Right hindlimb (tissue), 1 donor: ENCODE measurements at places on chromosomes 5 and 9.

DNA sequence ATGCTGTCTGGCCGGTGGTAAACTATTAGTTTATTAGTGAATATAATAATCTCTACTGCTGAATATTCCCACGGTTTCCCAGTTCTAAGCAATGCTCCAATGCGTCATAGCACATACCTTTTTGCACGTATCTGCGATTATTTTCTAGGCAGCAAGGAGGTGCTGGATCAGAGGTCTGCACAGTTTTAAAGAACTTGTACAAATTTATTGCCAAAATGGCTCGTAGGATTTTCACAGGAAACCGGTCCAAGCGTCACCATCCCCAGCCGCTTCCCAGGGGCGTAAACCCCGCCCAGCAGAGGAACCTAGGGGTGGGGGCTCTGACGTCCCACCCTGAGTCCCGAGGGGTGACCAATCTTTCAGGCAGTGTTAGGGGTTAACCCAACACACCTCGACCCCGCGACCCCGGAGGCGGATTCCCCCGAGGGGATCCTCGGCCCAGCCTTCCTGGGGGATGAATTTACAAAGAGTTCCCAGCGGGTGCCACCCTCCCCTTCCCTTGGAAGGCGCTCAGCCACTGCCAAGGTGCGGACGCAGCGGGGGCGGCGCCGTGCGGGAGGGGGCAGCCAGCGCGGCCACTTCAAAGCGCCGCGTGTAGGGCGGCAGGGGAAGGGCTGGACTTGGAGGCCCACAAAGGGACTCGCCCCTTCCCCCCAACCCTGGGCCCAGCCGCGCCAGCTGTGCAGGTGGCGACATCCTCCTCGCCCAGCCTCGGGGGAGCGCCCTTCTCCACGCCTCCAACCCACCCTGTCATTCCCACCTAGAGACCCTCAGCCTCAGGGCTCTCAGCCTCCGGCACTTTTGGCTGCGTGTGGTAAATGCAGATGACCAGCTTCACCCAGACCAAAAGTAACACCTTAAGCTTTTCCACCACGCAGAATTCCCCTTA is 43.5 kb upstream of the TCF7 start:
- DNase-seq: no peak

DNA sequence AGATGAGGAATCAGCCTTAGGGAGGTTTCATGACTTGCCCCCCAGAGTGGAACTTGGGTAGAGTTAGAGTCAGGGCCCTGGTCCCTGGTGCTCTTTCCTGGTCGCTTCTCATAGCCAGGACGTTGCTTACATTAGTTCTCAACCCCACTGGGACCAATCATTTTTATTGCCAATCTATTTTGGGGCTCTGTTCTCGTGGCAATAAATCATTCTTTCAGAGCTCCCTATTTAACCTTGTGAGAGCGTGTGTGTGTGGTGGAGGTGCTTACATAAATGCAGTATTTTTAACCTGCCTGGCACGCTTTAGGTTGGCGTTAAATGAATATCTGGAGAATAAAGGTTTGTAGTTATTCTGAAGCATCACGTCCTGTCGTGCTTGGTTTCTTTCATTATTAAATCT is 4.1 kb downstream of the TRIO start:
- DNase-seq: no peak

GRCh38 chr5:8700671-8701070 is 831.7 kb downstream of the MTRR start:
- DNase-seq: no peak

- DNase-seq: no peak
These were observed 39.1 kb upstream of the C5orf63 start for GRCh38 chr5:127112347-127112864.

- DNase-seq: peak; percentile 62
These were observed 2.1 kb downstream of the CHSY3 start for GRCh38 chr5:129906177-129906887.

DNA sequence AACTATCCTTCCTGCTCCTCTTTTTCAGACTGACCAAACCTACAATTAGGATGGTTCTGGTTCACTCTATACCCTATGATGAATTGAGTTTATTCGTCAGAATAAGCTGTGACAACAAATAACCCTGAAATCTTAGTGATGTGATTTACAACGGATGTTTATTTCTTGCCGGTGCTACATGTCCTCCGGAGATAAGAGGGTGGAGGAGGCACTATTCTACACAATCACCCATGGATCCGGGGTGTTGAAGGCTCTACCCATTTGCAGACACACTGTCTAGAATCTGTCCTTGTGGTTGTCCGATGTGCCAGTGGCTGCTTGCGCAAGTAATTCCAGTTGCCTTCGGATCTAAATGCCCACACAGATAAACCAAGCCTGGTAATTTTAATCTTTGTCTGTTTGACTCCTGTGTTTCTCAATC is 44.7 kb downstream of the CDC14B start:
- DNase-seq: no peak

DNA sequence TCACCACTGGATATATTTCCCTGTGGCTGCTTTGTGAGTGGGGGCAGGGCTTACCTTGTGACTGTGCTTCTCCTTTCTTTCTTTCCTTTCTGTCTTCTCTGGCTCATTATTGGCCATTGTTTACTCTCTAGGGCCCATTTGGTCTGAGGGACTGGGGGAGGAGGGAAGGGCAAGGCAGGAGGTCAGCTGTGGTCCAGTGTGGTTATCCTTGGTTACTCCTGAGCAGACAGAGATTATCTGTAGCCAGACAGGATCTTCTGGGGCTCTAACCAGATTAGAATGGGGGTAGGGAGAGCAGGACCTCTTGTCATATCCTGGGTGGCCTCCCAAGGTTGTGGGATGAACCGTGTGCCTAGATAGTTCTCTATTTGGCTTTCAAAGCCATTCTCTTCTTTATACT is 71.2 kb downstream of the ANKRD55 start:
- no peak for DNase-seq

- DNase-seq: no peak
These were observed 31.6 kb downstream of the PROP1 start for GRCh38 chr5:177964471-177964870.

GRCh38 chr9:114799441-114799840 is 6.4 kb downstream of the TNFSF15 start:
- DNase-seq: no peak

DNA sequence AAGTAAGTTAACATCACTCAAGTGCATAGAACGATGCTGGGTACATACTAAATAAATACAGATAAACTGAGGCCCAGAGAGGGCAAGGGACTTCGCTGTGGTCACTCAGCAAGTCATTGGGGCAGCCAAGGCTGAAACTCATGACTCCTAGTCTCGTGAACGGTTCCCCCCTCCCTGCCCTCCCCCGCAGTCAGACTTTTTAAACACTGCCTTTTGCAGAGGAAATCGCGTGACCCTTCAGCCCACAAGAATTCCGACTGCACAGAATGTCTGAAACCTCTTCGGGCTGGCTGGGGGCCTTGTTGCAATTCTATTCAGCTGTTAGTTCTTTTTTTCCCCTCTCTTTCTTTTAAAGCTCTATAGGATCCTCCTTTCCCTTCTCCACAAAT is 28.1 kb downstream of the NEK6 start:
- peak; percentile 85 for DNase-seq

- DNase-seq: no peak
These were observed 5.5 kb downstream of the DIAPH1 start for GRCh38 chr5:141613344-141613743.

- no peak for DNase-seq
These were observed 114.9 kb upstream of the RANBP3L start for GRCh38 chr5:36416605-36417004.

DNA sequence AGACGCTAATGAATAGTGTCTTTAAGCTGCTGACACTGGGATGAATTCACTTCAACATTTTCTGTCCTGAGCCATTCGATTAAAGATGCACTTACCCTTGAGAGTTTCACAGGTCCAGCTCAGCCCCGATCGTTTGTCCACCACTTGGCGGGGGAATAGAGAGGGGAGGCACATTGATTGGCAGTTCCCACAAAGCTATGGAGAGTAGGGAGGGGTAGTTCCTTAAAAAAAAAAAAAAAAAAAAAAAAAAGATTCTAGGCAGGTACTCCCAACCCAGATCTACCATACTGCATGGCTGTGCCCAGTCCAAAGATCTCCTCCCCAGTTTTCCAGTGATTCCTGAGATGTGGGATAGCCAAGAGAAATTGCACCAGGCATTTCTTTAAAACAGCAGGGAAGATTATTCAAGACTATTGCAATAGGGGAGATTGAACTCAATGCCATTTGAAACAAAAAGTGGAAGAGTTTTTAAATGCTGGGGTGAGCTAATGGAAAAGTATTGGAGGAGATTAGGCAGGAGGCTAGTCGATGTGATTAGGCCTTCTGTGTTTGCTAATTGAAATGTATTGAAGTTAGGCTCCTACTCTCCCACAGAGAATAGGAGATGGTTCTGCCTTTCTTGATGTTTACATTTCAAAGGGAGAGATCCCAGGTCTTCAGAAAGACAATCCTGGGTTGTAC is 2217.4 kb upstream of the WWC1 start:
- DNase-seq: no peak

- DNase-seq: no peak
These were observed 18.9 kb upstream of the NPR3 start for GRCh38 chr5:32692036-32692746.

GRCh38 chr9:99226054-99226453 is 4.0 kb downstream of the SEC61B start:
- no peak for DNase-seq

DNA sequence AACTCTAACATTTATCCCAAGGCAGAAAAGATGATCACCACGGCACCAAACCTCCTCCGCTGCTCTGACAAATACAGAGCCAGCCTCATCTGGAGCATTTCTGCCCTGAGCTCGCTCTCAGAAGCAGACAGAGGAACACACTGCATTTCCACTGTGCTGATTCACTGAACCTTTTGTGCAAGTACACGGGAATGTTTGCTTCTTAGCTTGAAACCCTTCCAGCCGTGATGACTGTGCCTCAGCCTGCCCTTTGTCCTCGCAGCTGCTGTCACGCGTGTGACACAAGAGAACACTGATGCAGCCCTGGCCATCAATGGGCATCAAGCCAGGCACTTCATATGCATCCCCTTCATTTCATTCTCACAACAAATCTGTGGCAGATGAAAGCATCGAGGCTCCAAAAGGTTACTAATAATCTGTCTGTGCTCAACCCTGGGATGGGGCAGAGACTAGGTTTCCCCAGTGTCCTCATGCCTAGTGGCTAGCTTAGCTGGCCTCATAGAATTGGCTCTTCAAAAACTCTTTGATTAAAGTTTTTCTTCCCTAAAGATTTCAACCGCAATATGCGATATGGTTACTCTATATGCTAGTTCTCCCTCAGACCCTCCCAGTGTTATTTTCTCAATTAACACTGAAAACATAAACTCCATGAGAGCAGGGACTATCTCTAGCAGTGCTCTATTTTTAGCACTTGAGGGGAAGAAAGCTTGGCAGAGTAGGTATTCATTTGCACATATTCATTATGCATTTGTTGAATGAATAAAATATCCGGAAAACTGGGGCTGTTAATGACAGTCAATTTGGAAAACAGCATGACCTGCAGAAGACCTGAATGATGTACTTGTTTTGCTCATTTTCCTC is 7.3 kb downstream of the CDC14B start:
- DNase-seq: peak; percentile 45

DNA sequence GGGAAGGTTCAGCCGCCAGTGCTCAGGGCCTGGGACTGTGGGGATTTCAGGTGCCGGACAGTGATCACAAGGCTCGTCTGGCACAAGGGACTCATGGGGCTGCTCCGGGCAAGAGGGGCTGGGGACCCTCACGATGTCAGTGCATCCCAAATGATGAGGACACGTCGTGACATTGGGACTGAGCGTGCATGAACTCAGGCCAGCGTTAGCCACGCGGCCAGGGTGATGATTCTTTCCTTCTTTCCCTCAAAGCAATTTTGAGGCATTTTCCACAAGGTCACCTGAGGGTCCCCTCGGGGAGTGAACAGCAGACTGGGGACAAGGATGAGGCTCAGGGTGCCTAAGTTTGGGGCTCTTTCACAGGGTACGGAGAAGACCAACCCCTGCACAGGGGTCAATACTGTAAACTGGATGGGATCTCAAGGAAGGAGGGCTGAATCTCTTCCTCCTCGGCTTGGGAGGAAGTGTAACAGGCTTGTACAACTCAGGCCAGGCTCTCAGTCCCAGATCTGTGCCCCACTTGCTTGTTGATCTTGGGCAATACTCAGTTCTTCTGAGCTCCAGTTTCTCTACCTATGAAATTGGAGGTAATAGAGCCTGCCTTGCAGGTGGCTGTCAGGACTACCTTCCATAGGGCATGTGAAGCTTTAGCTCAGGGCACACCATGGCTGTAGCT is 78.5 kb downstream of the PRRT1B start:
- no peak for DNase-seq

DNA sequence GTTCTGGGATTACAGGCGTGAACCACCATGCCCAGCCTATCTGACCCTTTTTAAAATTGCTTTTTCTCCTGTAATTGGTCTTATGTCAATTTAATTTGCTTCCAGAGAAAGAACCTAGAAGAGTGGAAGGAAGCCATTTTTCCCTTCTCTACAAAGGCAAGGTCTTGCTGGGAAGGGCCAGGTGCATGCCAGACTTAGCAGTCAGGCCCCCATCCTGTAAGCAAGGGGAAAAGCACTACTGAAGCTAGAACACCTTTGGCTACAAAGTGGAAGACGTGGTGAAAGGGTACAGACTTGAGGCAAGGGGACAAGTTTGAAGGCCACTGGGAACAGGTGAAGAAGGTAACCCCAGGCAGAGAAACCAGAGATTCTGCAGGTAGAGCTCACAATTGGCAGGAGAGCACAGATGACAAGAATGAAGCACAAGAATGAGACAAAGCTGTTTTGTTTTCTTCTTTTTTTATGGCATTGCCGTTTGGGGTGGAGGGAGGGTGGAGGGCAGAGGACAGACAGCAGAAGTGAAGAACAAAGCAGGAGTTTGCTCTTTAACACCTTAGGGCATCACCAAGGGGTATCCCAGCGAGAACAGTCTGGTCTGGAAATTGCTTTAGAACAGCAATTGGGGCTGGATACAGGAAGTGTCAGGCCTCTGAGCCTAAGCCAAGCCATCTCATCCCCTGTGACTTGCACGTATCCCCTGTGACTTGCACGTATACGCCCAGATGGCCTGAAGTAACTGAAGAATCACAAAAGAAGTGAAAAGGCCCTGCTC is 72.9 kb downstream of the SERINC5 start:
- DNase-seq: no peak

DNA sequence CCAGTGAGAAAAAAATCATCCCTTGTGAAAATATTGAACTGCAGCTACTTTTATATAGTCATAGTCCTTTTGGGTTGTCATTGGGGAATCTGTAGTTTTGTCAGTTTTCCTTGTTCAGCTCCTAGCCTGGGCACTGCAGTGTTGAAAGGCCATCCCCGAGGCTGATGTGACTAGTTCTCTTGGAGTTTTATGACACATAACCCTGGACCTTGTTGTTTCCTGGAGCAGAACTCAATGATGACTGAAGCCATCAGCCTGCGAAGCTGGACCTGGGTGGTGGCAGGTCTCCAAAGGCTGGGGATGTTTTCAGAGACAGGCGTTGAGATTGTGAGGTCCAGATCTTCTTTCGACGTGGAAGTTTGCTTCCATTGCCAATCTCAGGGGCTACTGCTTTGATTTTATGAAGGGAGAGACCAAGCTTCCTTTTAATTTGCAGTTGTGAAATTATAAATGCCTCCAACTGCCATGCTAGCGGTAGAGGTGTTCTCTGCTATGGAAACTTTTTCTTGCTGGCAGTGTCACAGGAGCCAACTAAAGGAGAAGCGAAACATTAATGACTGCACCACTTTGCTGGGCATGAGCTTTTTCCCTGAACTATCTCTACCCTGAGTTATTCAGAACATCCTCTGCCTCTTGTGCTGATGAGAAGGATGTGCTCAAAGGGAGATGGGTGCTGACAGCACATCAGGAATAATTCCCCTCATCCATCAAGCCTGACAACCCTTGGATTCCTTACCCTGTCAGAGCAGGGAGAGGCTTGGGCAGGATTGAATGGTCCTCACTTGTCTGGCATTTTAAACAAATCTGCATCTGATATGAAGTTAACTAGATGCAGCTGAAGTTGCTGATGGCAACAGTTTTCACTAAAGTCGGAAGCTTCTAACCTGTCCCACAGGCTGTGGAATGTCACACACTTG is 209.6 kb downstream of the MAST4 start:
- no peak for DNase-seq
